AG20443 (cell line): ENCODE measurements at places on chromosomes 1 and 21.
A peak's percentile ranks its signal among the peaks of the same experiment; 100 is the strongest.

- DNase-seq, result no peak
Measured at GRCh38 chr21:42161956-42162681, 56.8 kb upstream of the ABCG1 start.

GRCh38 chr1:186829686-186830587 lies 1.2 kb downstream of the PLA2G4A start:
- DNase-seq, result no peak

GRCh38 chr1:221087919-221088318 lies 208.7 kb downstream of the HLX start:
- peak; percentile 33 for DNase-seq

DNA sequence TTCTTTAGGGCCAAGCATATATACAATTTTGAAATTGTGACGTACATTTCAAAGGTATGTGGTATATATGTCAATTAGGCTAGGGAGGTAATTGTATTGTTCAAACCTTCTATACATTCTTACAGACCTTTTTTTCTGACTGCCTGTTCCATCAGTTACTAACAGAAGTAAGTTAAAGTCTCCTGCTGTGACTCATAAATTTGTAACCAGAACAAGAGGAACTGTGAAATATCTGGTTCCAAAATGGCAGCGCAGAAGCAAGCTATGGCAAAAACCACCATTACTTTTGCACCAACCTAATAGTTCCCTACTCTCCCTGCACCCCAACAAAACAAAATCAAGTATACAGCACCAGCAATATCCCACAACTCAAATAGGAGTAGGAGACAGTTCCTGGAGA lies 93.6 kb downstream of the ENAH start:
- no peak for DNase-seq

DNA sequence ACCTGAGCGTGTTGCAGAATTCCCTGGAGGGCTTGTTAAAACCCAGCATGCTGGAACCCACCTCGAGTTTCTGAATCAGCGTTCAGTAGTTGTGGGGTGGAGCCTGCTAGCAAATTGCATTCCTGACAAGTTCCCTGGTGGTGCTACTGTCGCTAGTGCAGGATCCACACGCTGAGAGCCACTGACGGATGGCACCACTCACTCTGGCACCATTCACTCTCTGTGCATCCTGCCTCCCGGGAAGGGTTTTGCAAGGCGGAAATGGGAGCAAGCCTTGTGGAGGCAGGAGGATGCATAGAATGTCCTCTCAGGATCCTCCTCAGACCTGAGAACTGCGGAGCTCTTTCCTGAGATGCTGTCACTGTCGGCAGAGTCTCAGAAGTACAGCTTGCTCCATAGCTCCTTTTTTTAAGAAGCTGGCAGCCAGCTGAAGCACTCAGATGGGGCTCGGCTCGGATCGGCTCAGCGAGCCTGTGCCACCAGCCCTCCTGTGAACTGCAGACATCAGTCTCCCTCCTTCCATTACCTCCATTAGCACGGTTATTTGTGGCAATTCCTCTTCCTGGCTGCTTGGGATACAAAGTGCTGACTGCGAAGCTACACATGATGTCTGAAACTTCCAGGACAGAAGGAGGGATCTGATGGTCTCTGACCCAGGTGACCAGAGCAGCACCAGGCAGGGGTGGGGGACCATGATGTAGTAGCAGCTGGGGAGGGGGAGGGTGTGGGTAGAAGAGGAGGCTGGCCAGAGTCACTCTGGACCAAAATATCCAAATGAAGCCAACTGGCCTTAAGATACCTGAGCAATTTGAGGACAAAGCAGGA lies 89.6 kb downstream of the C1orf94 start:
- no peak for DNase-seq

- DNase-seq, result no peak
Measured at GRCh38 chr21:46226920-46227599, 1.5 kb downstream of the LSS start.

- no peak for DNase-seq
Measured at GRCh38 chr1:178784131-178784536, 59.1 kb downstream of the RALGPS2 start.

GRCh38 chr1:93665015-93665414 lies 16.6 kb downstream of the BCAR3 start:
- peak; percentile 2 for DNase-seq

DNA sequence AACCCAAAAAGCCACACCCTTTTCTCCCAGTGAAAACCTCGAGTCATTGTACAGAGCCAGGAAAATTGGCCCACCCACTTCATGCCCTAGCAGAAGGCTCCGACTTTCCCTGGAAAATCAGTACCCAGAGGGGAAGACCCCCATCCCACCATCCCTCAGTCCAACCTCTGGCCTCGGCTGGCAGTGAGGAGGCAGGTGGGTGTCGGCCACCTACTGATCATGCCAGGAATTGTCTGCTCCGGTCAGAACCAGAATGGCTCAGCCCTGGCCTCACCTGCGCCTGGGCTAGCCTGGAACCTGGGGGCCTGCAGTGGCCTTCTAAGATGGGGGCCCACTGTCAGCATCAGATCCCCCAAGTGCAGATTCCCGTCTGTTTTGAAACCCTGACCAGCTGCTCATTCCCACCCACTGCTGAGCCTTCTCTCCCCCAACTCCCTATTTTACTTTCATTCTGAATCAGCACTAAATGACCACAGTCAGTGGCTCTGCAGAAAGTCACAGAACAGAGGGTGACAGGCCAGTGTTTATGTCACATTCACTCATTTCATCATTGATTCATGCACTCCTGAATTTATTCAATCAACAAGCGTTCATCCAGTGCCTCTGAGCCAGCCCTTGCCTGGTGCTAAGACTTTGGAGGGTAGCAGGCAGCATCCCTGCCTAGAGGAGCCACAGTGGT lies 3.0 kb upstream of the S100A9 start:
- no peak for DNase-seq

DNA sequence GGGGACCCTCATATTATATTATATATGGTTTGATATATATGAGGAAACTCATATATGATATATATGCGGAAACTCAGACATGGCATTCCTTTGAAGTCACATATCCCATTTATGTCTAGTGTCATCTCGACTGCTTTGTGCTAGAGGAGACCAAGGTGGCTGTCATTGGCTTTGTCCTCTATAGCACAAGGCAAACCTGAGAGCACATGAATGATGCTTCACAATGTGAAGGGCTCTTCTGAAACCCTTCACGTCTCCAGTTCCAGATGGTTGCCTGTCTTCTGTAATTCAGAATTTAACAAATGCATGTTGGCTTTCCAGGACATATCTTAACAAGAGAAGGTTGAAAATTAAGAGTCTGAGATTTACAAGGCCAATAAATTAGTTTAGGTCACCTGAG lies 303.6 kb downstream of the BARHL2 start:
- DNase-seq, result no peak

DNA sequence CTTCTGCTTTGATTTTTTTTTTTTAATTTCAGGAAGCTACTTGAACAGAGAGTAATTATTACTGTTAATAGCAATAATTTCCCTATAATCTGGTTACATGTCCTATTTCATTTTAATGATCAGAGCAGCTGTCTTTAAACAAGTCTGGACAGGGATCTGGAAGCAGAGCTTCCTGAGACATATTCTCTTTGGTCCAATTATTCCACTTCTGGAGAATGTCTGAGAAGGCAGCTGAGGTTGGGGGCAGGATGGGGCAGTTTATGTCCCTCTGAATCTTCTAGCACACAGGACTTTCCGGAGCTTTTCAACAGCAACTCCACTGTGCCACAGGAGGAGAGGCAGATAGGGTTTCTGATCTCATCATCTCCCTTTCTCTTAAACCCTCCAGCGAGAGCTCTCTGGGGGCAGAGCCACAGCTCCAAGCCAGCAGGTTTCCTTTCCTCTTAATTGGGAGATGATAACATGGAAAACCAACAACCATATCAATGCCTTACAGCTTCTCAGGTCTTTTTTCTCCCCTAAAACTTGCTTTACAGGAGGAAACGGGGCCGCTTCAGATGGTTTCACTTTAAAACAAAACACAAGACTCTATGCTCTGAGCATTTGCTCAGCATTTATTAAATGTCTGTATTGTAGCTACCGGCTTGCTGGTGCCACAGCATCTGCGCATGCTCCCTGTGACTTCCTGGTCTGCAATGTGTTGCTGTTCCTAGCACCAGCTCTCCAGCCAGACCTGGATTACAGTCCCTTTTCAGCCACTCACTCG lies 425.7 kb upstream of the USP24 start:
- DNase-seq, result peak; percentile 93
